ENCODE measurements at places on chromosomes 16 and 17.
A peak's percentile ranks its signal among the peaks of the same experiment; 100 is the strongest.

DNA sequence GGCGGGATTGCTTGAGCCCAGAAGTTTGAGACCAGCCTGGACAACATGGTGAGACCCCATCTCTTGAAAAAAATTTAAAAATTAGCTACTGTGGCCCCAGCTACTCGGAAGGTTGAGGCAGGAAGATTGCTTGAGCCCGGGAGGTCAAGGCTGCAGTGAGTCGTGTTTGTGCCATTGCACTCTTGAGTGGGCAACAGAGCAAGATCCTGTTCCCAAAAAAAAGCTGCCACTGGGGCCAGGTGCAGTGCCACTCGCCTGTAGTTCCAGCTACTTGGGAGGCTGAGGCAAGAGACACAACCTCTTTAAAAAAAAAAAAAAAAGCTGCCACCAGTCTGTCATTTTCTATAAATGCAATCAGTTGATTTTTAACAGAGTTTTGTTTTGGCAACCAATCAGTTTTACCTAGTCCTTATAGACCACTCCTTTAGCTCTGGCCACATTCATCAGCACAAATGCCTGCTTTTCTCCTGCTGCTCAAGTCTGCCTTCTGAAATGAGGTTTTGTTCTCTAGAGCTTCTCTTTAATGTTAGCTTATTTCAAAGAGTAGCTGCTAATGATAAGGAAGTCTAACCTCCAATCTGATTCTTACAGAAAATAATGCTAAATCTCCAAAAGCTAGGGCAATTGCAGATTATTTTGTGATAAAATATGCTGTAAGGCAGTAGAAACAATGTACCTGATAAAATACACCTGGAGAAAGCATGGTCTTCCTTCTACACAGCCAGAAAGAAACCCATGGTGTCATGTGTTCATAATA lies 64.8 kb downstream of the TUBD1 start:
- DNase-seq, result no peak

DNA sequence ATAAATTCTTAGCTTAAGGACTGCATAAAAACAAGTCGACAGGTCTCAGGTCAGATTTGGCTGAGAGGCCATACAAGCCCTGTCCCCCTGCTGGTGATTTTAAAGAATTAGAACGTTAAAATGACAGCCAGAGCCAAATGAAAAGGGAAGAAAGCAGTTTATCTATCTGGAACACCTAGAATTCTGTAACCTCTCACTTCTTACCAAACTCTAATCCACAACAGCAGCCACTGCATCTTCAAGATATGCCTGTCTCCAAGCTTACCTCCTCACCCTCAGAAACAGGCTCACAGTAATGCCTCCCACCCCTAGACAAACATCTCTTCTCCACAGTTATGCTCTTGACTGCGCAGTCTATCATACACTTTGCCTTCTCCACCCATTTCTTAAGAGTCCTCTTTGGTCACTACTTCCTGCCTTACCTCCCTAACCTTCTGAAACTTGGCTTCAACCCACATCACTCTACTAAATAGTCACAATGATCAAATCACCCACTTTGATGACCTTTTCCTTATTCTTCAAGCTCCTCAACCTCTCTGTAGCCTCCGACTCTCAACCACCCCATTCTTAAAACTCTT lies 14.2 kb downstream of the ANKFY1 start:
- DNase-seq, result no peak

DNA sequence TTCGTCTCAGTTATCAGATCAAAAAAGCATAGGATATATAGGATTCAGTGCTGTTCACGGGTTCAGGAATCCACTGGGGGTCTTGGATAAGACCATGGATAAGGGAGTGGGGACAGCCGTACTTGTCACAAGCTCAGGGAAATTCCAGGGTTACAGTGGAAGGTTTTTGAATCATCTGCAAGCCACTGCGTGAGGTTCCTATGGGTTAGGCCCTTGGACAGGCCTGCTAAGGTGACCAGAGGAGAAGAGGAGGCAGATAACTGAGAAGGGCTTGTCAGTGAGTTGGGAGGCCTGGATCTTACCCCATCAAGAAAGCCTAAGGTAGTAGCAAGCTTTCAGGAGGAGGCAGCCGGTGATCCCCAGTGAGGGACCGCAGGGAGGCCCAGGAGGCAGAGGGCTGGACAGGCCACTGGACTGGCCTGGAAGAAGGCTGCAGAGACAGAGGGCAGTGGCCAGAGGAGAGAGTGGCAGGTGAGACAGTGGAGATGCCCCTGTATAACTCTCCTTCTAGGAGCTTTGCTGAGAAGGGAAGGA lies 27.3 kb downstream of the NGFR start:
- no peak for DNase-seq

GRCh38 chr17:80018917-80019651 lies 16.6 kb downstream of the TBC1D16 start:
- no peak for DNase-seq

DNA sequence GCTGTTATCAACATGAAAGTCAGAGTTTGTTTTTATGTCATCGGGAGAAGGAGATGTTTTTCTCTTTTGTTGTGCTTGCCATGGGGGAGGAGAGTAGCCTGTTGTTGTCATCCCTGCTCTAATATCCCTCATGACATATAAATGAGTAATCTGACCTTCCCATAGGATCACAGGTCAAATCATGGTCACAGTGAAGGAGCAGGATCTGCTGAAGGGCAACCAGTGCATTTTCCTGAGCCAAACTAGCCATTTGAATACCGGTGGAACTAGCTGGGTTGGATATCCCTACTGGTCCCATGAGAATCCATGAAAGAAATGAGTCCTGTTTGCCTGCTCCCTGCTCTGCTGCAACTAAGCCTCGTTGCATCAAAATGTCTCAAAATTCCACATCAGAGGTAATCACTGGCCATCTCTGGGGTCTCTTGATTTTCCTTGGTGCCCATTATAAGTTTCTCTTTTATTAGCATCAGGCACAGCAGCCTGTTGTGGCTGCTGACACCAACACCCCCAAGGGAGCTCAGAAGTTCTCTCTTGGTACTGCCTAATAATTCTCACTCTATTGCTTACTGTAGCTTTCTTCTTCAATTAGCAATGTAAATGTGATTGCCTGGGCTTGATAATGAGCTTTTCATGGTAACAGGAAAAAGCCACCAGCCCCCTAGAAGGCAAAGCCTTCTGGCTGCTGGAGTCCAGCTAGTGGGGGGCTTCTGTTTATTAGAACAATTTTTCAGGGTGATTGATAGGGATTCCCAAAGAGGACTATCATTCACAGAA lies 211.4 kb upstream of the ERCC4 start:
- no peak for DNase-seq

DNA sequence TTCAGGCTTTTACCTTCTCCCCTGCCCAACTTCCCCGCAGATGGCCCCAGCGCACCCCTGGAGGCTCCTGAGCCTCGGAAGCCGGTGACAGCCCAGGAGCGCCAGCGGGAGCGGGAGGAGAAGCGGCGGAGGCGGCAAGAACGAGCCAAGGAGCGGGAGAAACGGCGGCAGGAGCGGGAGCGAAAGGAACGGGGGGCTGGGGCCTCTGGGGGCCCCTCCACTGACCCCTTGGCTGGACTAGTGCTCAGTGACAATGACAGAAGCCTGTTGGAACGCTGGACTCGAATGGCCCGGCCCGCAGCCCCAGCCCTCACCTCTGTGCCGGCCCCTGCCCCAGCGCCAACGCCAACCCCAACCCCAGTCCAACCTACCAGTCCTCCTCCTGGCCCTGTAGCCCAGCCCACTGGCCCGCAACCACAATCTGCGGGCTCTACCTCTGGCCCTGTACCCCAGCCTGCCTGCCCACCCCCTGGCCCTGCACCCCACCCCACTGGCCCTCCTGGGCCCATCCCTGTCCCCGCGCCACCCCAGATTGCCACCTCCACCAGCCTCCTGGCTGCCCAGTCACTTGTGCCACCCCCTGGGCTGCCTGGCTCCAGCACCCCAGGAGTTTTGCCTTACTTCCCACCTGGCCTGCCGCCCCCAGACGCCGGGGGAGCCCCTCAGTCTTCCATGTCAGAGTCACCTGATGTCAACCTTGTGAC lies 3.6 kb downstream of the MAPK7 start:
- no peak for DNase-seq

- no peak for DNase-seq
Observed at GRCh38 chr17:71636644-71637043, 484.2 kb upstream of the SOX9 start.

- DNase-seq, result no peak
Observed at GRCh38 chr16:61792194-61792909, 243.9 kb downstream of the CDH8 start.

GRCh38 chr17:4710693-4711634 lies 532 bp downstream of the ARRB2 start:
- no peak for DNase-seq

DNA sequence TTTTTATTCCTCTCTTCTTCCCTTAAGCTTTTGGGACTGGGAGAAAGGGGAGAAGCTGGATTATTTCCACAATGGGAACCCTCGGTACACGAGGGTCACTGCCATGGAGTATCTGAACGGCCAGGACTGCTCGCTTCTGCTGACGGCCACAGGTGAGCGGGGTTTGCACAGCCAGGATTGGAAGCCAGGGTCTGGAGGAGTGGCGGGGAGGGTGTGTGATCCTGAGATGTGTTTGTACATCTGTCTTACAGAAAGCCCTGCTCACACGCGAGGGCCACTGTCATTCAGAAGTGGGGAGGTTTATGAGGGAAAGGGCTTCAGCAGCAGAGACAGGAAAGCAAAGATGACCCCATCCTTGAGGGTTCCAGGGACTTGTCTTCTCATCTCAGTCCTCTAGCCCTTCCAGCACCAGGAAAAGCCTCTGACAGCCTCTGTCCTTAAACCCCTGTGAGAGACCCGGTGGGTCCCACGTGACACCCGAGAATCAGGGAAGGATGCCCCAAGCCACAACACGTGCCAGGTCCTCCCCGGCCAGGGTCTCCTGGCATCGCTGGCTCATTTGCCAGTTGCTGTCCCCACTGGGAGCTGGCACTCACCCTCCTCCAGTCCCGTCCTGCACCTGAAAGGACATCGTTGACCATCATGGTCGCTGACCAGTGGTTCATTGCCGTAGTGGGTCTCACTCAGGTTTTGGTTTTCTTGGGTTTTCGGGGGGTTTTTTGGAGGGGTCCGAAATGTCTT lies 44.3 kb upstream of the CHMP6 start:
- no peak for DNase-seq

DNA sequence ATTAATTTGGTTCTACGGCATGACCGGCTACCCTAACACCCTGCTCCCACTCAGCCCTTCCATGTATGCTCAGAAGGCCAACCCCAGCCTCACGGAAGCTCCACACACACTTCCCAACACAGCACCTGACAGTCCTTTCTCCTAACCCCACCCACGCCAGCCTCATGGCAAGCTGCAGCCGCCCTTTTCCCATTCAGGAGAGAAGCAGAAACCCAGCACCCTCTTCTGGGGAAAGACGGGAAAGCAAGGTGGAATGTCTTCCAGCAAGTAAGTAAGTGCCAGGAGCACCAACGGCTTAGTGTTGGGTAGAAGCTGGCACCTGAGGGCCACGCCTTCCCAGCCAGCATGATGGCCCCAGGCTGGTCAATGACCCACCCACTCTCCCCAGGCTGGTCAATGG lies 32.1 kb downstream of the ABR start:
- no peak for DNase-seq

- no peak for DNase-seq
Observed at GRCh38 chr16:3166505-3166886, 21.5 kb upstream of the OR1F1 start.

DNA sequence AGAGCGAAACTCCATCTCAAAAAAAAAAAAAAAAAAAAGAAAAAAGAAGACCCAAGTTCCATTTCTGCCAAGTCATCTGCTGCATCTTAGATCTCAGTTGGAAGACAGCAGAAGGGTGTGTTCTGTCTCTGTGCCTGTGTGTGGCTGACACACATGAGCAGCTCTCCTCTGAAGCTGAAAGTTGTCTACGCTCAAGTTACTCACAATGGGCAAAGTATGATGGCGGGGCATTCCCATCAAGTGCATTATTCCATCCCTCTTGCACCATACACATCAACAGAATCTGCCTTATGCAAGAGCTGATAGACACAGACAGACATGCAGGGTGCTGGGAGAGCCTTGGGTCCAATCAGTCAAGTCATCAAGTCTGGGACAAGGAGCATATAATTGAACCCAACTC lies 402.2 kb downstream of the XYLT1 start:
- DNase-seq, result no peak

GRCh38 chr17:65181237-65182061 lies 44.3 kb downstream of the RGS9 start:
- DNase-seq, result no peak

DNA sequence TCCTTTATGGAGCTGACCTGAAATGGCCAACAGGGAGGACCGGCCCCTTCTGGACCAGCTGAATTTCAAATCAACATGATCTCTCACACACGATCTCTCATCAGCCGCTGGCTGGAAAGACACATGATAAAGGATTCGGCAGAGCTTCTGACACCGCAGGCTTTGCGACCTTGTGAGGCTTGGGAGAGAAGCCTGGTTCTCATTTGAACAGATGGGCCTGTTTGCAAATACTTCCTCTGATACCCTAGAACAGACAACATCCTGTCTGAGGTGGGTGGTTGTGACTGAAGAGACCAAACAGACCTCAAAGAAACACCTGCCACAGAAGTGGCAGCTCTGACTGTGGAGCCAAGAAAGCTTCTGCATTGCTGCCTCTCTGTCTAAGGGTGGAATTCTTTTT lies 77.9 kb upstream of the SDK2 start:
- DNase-seq, result no peak

DNA sequence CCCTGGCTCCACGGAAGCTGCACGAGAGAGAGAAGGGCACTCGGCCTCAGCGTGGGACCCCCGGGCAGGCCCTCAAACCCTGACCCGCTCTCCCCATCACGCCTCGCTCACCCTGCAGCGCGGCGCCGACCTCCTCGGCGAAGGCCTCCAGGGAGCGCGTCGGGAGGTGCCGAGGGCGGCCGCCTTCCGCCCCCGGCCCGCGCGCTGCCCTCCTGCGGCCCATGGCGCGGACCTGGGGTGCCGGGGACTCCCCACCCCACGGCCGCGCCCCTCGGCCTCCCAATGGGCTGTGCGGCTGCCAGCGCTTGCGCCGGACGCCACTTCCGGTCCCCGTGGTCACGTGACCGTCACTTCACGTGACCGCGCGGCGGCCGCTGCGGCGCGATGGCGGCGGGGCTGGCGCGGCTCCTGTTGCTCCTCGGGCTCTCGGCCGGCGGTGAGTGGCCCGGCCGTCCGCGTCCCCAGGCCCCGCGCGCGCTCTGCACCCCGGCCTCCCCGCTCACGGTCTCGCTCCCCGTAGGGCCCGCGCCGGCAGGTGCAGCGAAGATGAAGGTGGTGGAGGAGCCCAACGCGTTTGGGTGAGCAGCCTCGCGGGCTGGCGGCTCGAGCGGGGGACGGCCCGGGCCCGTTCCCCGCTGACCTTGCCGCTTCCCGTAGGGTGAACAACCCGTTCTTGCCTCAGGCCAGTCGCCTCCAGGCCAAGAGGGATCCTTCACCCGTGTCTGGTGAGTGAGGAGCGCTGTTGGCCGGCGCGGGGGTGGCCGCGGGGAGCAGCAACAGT lies at the start of the genes GNPTG and TSR3:
Gene GNPTG, plus strand, starts transcription at position 350 of the 781 bp plus-strand sequence. Its CDS starts 35 bp downstream, at position 385.
Gene TSR3, minus strand, starts transcription at position 297 of the 781 bp plus-strand sequence. Its CDS starts 74 bp downstream, at position 223.
- peak; percentile 86 for DNase-seq

Data from GDM1 (cell line).